ENCODE measurements at places on chromosomes 4 and X.

- no peak for DNase-seq
Observed at GRCh38 chr4:8236106-8236919, 33.2 kb upstream of the HTRA3 start.

GRCh38 chr4:17511051-17511450 is 839 bp downstream of the QDPR start:
- no peak for DNase-seq

DNA sequence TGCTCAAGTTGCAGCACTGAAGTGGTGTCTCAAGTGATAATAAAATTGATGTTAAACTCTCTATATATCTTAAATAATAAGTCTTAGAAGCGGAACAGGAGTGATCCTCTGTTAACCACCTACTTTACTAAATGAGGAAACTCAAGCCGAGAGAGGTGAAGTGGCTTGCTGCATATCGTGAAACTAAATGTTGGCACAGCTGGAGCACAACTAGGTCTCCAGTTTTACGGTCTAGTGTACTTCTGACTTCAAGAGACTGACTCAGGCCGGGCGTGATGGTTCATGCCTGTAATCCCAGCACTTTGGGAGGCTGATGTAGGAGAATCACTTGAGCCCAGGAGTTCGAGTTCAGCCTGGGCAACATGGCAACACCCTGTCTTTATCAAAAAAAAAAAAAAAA is 35.5 kb upstream of the PLS3 start:
- no peak for DNase-seq

DNA sequence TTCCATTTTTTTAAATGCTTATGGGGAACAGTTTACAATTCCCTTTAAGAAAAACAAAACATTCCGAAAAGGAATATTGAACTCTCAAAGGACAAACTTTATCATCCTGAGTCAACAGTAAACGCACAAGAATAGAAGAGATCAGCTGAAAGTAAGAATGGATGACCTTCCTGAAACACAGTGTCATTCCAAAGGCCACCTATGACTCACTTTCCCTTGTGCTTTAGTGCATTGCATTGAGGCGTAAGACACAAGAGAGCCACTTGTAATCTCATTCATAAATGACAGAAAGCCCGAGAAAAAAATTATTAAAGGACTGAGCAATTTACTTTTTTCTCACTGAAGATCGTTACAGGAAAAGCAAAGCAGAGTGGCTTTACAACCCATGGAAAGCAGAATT is 1062.4 kb upstream of the DIAPH2 start:
- no peak for DNase-seq

DNA sequence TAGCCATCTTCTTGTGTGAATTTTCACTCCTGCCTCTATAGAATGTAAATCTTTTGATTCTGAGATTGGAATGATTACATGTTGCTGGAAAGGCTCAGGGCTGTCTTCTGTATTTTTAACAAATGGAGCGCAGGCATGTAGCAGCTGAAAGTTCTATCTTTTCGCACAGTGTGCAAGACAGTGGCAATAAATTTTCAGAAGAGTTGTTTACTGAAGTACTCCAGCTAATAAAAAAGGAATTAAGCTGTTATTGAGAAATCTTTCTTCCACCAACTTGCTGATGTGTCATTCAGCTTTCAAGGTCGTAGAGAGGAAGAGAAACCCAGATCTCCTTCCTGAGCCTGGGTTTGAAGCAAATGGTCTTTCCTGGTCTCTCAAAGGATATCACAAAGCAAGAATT is 122.0 kb upstream of the PUDP start:
- DNase-seq: no peak

GRCh38 chrX:44006081-44006480 is 32.9 kb upstream of the NDP start:
- DNase-seq: no peak

- no peak for DNase-seq
Observed at GRCh38 chrX:44305921-44306320, 37.6 kb downstream of the EFHC2 start.

DNA sequence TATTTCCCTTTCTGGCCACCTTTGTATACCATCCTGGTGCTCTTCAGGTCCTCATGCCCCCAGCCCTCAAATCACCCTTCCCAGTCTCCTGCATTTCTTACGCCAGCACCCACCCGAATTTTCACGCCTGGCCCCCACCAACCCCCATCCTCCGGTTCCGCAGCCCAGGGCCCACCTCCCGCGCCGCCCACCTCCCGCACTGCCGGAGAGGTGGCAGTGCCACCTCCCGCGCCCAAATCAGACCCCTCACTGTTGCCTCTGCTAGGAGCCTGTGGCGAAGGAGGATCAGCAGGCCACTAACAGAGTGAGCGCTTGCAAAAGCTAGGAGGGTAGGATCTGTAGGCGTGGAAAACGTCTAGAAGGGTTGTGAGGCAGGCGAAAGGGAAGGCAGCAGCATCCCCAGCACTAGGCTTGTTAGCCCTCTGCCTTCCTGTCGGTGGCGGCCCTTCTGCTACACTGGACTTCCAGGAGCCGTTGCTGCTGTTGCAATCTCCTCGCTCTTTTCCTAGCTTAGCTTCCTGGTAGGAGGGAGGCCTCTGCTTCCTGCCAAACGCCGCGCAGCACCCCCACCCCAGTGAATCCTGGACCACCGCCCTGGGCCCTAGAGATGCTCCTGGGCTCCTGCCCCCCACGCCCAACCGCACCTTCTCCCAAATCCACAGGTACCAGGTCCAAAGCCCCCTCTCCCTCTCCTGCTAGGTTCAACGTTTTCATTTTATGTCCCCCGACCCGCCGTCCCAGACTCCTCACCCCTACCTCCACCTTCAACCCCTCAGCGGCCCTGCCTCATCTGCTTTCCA is 51.0 kb downstream of the SPIN2B start:
- no peak for DNase-seq

- no peak for DNase-seq
Observed at GRCh38 chr4:181671672-181672071, 571.5 kb upstream of the TENM3 start.

- no peak for DNase-seq
Observed at GRCh38 chr4:1492651-1493539, 86.7 kb upstream of the NKX1-1 start.

GRCh38 chr4:10380735-10381134 is 76.5 kb downstream of the ZNF518B start:
- no peak for DNase-seq

- DNase-seq: no peak
Observed at GRCh38 chr4:155906554-155907247, 3.2 kb downstream of the TDO2 start.

GRCh38 chrX:30468471-30468870 is 109.1 kb downstream of the TASL start:
- DNase-seq: no peak

GRCh38 chrX:49039598-49040375 is 3.4 kb downstream of the TFE3 start:
- no peak for DNase-seq

DNA sequence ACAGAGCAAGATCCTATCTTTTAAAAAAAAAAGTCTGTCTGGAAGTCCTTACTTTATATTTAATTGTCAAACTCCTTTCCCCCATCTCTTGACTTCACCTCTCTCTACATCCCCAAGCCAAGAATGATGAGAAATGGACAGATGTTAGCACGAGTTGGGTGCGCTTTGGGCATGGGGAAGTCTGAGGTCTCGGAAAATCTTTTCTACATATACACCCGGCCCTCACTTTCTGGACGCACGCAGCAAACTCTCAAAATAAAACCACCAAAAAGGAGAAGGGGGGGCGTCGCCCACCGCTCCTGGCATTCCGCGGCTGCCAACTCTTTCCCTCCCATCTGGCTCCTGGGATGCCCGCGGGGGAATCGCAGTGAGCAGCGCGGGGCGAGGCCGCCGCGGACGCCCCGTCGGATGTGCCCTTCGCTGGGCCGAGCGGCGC is 756 bp downstream of the IGFBP7 start:
- no peak for DNase-seq

- DNase-seq: no peak
Observed at GRCh38 chrX:77622672-77623071, 163.3 kb downstream of the ATRX start.

- no peak for DNase-seq
Observed at GRCh38 chr4:107951551-107951950, 20.2 kb downstream of the CYP2U1 start.

DNA sequence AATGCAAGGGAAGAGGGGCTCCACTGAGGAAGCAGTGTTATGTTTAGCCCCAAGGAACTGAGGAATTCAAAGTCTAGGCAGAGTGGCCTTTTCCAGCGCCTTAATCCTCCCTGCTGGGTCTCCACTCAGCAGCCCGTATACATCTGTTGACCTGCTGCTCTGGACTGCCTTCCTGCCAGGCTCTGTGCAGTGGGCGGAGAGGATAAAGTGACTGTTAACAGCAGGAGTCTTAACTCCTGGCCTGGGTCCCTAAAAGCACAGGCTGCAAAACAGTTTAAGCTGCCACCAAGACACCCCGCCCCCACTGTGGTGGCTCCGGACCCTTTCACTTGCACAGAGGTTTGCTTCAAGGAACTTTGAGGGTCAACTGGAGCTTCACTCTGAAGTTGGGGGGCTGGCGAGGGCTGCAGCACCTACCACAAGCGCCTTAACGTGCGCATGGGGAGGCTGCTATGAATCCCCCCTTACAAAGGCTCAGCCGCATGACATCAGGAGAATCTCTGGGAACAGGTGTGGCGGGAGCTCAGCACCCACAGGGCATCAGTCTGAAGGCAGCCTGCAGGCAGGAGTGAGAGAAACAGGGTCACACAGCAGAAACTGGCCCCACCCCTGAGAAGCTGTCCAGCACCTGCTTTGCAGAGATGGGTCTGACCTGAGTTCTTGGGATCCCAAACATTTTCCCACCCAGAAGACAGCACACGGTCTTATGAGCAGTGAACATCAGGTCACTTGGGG is 358.2 kb upstream of the GATB start:
- no peak for DNase-seq

- DNase-seq: no peak
Observed at GRCh38 chr4:149279331-149279730, 536.3 kb downstream of the IQCM start.

DNA sequence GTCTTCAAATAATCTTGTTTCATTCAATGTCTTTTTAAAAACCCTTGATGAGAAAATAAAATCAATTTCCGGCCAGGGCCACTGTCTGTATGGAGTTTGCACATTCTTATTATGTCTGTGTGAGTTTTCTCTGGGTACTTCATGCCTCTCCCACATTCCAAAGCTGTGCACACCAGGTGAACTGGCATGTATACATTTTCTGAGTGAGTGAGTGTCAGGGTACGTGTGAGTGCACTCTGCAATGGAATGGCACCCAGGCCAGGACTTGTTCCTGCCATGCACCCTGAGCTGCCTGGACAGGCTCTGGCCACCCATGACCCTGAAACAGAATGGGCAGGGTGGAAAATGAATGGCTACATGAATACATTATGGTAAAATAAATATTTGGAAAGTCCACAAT is 61.3 kb downstream of the UBE2NL start:
- DNase-seq: no peak

- no peak for DNase-seq
Observed at GRCh38 chrX:154714925-154715324, 36.0 kb downstream of the GAB3 start.

DNA sequence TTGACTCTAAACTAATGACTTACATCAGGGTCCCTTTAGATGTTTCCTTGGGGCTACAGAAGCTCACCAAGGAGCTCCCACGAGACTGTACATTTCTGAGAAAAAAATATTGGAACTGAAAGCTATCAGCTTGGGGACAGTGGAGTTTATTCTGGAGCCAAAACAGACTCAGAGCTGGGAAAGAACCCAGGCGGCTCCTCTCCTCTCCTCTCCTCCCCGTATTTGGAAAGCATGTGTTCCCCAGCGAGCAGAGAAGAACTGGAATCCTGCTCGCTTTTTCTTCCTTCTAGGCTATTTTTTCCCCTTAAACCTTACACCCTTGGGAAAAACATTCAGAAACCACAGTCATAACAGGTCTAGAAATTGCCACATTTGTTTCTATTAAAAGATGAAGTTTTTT is 4.3 kb upstream of the MAP7D3 start:
- DNase-seq: no peak

- no peak for DNase-seq
Observed at GRCh38 chrX:141668371-141668770, 30.2 kb downstream of the SPANXD start.

- no peak for DNase-seq
Observed at GRCh38 chrX:48883729-48884128, 13.8 kb downstream of the TIMM17B start.

DNA sequence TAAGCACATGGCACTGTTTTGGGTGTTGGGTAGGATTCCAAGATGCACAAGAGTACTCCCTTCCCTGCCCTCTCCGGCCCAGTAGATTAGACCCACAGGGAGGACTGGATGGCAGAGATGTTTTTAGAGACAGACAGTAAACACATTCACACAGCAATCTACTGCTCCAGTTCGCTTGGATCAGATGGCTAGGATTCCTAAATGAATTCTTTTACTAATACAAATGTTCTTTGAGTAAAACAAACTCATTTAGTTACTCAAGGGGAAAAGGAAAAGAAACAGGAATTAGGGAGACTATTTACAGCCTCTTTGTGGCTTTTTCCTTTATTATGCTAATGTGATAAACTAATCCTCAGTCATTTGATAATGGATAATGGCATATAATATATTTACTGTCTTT is 5.9 kb downstream of the SNX25 start:
- DNase-seq: no peak

DNA sequence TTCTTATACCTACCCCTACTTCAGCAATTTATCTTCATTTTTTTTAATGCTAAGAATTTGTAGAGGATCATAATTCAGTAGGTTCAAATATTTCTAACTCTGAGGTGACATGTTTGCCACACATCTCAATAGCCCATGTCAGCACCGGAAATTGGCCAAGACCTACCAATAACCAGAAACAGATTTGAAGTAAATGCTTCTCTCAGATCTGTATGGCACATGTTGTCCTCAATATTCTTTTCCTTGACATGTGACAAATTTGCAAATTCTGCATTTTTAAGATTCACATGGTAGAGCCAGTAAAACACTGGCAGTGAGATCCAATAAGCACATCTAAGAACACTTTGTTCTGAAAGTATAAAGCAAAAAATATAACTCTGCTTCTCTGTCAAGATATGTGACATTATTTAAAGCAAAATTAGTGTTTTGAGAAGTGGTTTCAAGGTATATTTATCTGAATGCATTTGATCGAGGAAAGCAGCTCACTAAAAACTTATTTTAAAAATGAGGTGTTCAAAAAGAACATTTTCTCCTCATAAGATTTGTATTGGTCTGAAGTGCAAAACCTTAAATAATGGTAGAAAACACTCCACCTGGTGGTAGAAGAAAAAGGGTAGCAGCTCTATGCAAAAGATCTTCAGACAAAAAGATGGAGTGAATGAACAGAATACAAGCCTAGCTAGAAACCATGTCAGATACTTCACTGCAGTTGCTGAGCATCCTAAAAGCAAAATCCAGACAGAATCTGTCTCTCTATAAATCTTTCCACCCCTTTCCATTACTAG is 513.8 kb upstream of the FAM241A start:
- DNase-seq: no peak

- DNase-seq: no peak
Observed at GRCh38 chr4:85929961-85930665, 429.7 kb downstream of the MAPK10 start.

Measured in GM19239 (cell line).